ENCODE measurements at places on chromosomes 2 and 18. TPM values are rescaled to one million over a fixed set of nuclear protein-coding genes. Genes with fewer than 3 reads are reported as not detected.

DNA sequence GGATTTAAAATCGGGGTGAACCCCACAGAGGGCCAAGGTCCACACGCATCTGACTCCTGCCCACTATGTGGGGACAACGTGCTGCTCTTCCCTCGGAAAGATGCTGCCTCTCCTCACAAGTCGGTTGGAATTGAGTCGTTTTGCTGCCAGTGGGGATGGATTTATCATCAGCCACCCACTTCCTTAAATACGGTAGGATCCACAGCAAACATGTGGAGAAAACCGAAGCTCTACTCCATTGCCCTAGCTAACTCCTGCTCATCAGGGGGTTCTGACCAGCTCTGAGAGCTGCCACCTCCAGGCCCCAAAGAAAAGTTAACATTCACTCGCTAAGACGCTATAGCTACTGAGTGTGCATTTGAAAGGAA is 80.9 kb downstream of the CHRNA1 start:
- no peak for DNase-seq

GRCh38 chr18:10432781-10433180 is 21.7 kb upstream of the APCDD1 start:
- DNase-seq, result no peak

GRCh38 chr2:121189011-121189410 is 96.0 kb downstream of the TFCP2L1 start:
- DNase-seq, result no peak

GRCh38 chr2:105800036-105800713 is 55.5 kb downstream of the NCK2 start:
- no peak for DNase-seq

GRCh38 chr2:29397713-29398112 is 282.5 kb downstream of the CLIP4 start:
- DNase-seq, result no peak

GRCh38 chr2:217527590-217528202 is 475.1 kb downstream of the TNS1 start:
- peak; percentile 26 for DNase-seq

GRCh38 chr2:28696261-28696660 is 55.4 kb upstream of the PPP1CB start:
- DNase-seq, result no peak

DNA sequence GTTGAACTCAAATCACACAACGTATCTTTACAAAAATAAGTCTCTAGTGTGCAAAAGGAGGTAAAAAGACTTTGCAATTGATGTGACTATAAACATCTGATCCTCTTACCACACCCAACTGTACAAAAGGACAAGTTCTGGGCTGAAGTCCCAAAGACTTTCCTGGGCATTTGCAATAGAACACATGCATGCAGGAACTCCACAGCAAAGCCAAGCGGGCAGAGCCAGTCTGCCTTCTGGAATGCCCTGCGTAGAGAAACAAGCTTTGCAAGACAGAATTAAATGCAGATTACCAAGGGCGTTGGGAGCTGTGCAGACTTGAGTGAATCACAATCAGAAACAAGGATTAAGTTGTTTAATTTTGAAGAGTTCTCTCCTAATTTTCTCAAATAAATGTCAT is 208.4 kb upstream of the ZNF521 start:
- no peak for DNase-seq

GRCh38 chr2:181675254-181675653 is 5.1 kb downstream of the NEUROD1 start:
- DNase-seq, result no peak

GRCh38 chr2:157800838-157801495 is 75.2 kb downstream of the ACVR1 start:
- no peak for DNase-seq

DNA sequence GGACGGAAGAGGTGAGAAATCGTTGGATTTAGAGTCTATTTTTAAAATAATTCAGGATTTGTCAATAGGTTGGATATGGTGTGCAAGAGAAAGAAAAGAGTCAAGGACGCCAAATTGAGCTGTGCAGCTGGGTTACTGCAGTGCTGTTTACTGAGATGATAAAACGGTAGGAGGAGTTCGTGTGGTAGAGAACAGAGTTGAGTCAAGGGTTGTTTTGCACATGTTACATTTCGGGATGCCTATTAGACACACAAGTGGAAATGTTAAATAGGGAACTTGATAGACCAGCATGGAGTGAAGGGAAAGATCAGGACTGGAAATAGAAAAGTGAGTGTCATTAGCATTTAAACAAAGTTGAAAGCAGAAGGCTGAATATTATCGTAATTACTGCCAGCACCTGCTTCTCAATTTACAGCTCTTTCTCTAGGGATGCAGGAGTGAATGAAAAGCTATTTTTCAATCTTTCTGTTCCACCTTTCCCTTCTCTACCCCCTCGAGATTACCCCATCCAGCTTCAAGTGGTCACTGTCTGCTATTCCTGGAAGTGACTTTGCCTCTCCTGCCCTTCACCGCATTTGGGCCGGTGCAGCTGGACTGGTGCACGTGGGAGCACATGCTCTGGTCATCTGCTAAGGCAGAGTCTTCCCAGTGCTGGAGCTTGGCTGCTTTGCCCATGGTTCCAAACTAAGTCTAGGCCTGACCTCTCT is 30.3 kb downstream of the GPR75 start:
- no peak for DNase-seq

DNA sequence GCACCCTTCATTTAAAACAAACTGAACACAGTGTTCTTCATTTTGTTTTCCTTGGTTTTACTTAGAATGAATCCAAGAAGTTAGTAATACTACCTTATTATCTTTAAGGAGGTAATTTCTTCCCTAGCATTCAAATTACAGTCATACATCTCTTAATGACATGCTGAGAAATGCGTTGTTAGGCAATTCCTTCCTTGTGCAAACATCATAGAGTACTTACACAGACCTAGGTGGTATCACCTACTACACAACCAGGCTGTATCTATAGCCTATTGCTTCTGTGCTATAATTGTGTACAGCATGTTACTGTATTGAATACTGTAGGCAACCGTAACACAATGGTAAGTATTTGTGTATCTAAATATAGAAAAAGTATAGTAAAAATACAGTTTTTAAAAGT is 8.4 kb upstream of the CABYR start:
- DNase-seq, result no peak

DNA sequence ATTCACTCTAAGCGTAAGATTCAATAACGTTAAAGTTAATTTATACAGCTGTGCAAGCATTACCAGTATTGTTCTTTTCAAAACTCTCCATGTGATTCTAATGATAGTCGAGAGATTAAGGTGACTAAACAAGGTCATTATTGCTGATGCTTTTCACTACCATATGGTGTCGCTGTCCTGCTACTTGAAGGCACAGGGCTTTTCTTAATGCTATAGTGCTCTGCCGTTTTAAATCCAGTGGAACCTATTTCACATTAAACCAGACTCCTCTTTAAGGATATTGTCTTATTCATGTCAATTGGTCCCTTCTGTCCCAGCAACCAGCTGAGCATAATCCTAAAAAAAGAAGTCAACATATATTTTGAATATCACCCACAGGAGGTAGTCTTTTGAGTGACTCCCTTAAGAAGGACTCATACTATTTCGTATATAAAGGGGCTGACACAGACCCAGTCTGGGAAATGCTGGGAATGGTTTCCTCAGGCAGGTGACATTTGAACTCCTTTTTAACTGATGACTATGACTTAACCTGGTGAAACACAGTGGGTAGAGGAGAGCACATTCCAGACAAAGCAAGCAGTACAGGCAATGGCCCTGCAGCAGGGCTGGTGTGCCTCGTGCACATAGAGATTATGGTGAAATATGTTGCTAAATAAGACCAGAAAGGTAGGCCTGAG is 53.9 kb upstream of the CYTIP start:
- peak; percentile 31 for DNase-seq

- no peak for DNase-seq
These were observed 58.6 kb downstream of the KCNG2 start for GRCh38 chr18:79856119-79857007.

- DNase-seq, result no peak
These were observed 31.8 kb downstream of the AFF3 start for GRCh38 chr2:100110614-100111000.

The DPP10 gene
- total RNA-seq, result 0.17 TPM

The GCKR gene
- 0.75 TPM for total RNA-seq

The CYP27C1 gene
- 8.3 TPM for total RNA-seq

The MAL gene
- not detected for total RNA-seq

The IL1F10 gene
- total RNA-seq, result not detected

The UGT1A4 gene
- 0.83 TPM for total RNA-seq
